Putamen (tissue), 1 donor: ENCODE measurements at places on chromosomes 7 and 10.

DNA sequence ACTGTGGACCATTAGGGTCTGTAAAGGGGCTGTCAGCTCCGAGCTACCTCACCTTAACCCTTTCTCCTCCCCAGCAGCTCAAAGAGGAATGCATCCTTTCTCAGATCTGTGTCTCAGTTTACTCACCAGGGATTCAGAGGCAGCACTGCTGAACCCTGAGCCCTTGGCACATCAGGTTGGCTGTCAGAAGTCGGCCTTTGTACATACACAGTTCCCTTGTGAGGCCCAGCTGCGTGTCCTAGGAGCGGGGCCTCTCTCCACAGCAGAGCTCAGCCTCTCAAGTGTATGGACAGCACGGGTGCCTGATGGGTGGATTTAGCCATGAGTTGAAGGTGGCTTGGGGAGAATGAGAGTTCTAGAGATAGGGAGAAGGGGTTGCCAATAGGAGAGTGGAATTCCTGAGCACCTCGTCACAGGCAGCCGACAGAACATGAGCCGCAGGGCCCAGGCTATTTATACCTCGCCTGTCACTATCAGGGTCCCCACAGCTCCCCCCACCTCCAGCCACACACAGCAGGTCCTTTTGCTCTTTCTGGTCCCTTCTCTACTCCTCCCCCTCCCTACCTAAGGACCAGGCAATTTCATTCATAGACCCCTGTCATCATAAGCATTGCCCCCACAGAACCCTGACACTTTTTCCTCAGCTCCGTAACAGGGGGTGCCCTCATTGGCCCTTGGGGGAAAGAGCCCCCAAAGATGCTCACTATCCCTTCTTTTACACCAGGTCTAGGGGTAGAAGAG lies 2.1 kb upstream of the FLNC start:
- no peak for DNase-seq

GRCh38 chr7:147078312-147078711 lies 961.7 kb downstream of the CNTNAP2 start:
- DNase-seq: no peak

DNA sequence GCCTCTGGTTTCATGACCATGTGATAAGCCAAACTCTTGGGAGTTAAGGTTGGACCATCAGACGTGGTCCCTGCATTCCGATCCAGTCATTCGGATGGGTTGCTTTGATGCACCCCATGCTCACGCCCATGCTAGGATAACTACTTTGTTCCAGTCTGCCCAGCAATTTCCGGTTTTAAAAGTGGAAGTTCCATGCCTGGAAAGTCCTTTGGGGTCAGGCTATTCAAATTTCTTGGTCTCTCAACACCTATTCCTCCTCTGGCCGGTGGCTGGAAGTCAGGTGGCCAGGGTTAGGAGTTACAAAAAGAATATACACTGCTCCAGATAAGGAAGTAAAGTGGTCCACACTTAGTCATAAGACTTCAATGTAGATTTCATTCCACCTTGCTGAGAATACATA lies 37.7 kb upstream of the HABP2 start:
- no peak for DNase-seq

- DNase-seq: no peak
These were observed 133.0 kb upstream of the TNS3 start for GRCh38 chr7:47714669-47715607.

GRCh38 chr10:69629897-69630650 lies at the start of gene FAM241B:
FAM241B (plus strand) TSS chr10:69630247; CDS start chr10:69631744, 1,497 bp downstream.
- DNase-seq: peak; percentile 22

- no peak for DNase-seq
These were observed 915.4 kb upstream of the AUTS2 start for GRCh38 chr7:68682910-68683309.

- no peak for DNase-seq
These were observed 193.4 kb upstream of the STEAP4 start for GRCh38 chr7:88500131-88500530.

GRCh38 chr7:48102530-48102929 lies 13.5 kb downstream of the UPP1 start:
- no peak for DNase-seq

GRCh38 chr7:43469051-43469450 lies 113.9 kb upstream of the STK17A start:
- DNase-seq: no peak

- DNase-seq: no peak
These were observed 67.3 kb downstream of the OGDH start for GRCh38 chr7:44673771-44674170.

- DNase-seq: no peak
These were observed 43.3 kb upstream of the FMC1 start for GRCh38 chr7:139297795-139298194.

- peak; percentile 34 for DNase-seq
These were observed 1154.8 kb downstream of the GATA3 start for GRCh38 chr10:9209105-9209798.

DNA sequence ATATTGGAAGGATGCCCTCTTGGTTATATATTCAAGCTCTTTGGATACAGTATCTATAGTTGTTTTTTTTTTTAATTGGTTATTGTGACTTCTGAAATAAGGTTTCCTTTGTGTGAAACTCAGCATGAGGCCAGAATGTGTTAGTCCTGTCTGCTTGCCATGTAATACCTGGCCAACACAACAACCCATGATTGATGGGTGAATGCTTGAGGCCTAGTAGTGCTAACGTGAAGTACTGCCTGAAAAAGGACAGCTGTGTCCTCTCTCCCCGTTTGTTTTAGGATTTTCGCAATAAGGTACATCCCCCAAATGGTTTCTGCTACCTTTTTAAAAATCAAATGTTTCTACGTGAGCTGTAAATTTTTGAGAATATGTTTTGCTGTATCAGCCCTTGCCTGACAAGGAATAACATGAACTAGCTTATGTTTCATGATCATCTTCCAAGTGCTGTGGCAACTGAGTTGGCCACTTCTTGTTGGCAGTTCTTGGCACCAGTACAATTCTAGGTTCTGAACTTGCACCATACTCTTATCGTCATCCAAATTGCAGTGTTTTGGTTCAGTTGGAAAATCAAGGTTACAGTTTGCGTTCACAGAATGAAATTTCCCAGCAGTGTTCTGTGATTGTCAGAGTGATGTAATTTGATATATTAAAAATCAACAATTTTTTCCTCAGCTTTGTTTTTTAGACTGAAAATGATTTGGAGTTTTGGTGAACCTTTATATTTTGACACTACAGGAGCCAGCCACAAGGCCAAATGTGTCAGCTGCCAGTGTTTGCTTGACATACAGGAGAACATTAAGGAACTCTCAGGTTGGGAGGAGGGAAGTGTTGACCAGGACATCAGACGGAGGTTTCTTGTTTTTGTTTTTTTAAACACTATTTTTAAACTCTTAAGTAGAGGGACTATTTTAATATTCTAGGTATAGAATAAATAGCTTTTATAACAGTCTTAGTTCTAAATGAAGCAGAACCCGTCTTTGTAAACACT lies 13.5 kb upstream of the ASCC1 start:
- no peak for DNase-seq

DNA sequence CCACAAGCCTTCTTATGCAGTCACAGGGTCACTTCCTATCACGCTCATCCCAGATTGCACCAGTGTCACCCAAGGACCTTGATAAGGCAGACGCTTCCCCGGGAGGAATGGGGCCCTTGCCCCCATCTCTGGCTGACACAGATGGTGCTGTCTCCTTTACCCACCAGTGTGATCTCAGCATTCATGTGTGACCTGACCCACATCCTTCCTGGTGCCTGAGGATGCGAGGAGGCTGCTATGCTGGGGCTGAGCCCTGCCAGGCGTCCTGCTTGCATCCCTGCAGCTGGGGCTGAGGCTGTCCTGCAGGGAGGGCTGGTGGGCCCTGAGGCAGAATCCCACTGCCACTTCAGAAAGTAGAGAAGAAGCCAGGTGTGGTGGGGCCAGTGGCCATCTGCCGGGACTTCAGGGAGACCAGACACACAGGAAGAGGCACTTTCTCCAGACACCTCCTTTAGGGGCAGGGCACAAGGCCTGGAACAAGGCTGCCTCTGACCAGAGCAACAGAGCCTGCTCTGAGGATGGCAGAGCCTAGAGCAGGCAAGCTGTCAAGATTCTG lies 35.3 kb downstream of the RASGEF1A start:
- no peak for DNase-seq

GRCh38 chr10:70958396-70958795 lies 70.0 kb upstream of the PCBD1 start:
- no peak for DNase-seq

GRCh38 chr7:7790041-7790741 lies 71.8 kb upstream of the RPA3 start:
- no peak for DNase-seq

DNA sequence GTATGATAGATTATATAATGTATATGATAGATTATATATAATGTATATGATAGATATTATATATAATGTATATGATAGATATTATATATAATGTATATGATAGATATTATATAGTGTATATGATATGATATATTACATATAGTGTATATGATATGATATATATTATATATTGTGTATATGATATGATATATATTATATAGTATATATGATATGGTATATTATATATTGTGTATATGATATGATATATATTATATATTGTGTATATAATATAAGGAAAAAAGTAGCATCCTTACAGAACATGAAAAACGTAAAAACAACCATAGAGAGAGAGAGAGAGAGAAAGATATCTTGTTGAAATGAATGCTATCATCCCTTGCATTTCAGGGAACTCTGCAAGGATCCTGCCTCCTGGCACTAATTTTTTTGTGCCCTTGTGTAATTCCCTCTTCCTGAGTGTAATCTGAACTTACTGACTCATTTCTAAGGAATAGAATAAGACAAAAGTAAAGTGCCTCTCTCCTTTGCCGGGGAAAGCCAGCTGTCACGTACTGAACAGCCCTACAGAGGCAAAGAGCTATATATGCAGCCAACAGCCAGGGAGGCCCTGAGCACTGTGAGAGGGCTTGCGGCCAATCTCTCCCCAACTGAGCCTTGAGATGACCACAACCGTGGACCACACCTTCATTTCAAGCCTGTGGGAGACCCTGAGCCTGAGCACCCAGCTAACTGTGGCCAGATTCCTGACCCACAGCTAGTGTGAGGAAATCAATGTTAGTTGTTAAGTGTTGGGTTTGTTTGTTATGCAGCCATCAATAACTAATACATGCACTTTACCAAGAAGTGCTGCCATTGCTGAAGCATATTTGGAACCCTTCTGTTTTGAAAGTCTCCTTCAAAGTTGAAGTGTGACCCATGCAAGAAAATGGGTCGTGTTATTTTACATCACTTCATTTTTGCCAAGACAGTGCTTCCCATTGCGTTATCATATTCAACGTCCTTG lies 61.1 kb upstream of the EZH2 start:
- DNase-seq: no peak

GRCh38 chr10:43076876-43077420 lies at the start of gene RET:
RET (plus strand) TSS chr10:43077069; CDS start chr10:43077259, 190 bp downstream.
- DNase-seq: no peak

GRCh38 chr10:32384171-32384570 lies 37.2 kb upstream of the EPC1 start:
- no peak for DNase-seq

DNA sequence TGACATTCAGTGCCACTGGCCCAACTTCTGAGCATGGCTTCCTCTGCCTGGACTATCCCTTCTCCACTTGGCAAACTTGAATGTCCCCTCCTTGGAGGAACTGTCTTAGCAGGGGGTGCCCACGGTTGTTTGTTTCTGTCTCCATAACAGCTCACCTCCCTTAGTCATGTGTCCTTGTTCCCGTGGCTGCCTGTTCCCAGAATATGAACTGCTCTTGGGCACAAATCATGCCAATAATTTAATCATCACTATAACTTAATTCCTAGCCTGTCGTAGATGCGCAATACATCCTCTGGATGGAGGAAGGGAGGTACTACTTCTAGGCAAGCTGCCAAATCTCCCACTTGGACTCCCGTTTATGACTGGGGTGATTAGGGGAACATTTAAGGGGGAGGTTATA lies 173.1 kb downstream of the MYOF start:
- DNase-seq: no peak

GRCh38 chr7:81960026-81960425 lies 190.2 kb upstream of the HGF start:
- DNase-seq: no peak

- no peak for DNase-seq
These were observed 255.5 kb downstream of the CALN1 start for GRCh38 chr7:72156671-72157070.

DNA sequence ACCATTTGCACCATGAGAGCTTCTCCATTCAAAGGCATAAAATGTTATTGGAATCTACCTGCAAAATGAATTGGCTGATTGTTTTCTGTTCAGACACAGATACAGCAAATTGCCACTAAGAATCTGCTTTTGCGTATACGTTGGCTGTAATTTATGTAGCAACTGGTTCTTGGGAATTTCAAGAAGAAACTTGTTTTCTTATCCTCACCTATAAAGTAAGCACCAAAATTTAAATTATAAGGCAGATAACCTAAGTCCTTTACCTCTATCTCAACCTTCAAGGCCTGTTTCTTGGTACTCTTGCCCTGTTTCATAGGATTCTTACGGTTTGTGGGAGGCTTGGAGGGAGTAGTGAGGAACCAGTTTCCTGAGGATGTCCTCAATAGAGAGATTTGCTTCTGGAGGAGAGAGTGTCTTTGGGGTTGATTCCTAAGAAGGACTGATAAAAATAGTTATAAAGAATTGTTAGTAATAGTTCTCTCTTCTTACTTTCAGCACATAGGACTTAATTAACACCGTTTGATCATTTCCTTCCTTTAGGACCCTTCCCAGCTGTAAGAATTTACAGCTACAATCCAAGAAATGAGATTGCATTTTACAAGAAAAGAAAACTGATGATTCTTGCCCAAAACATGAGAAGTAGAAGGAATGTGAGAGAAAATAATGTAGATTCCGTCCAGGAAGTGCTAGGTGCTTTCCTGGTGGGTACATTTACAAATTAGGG lies 2.0 kb downstream of the STAMBPL1 start:
- no peak for DNase-seq

GRCh38 chr7:83517035-83517700 lies 131.8 kb downstream of the SEMA3E start:
- DNase-seq: peak; percentile 11

DNA sequence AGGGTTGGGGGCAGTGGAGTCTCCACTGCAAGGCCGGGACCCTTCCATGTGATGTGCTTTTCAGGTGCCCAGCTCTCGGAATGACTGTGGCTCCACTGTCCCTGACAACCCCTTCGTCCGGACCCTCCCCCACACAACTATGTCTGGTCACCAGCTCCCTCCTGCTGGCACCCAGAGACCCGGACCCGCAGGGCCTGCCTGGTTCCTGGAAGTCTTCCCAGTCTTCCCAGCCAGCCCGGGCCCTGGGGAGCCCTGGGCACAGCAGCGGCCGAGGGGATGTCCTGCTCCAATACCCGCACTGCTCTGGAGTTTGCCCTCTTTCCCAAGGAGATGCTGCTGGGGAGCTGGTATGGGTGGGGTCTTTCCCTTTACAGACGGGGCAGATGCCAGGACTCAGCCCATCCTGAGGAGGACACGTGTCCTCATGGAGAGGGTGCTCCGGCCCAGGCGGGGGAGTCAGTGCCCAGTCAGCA lies 5.5 kb downstream of the ATP6V0E2 start:
- DNase-seq: no peak
